NCI-H1105 treated with DMSO at 0.1 percent for 48 hours (cell line): ENCODE measurements at places on chromosomes 7 and 10.

DNA sequence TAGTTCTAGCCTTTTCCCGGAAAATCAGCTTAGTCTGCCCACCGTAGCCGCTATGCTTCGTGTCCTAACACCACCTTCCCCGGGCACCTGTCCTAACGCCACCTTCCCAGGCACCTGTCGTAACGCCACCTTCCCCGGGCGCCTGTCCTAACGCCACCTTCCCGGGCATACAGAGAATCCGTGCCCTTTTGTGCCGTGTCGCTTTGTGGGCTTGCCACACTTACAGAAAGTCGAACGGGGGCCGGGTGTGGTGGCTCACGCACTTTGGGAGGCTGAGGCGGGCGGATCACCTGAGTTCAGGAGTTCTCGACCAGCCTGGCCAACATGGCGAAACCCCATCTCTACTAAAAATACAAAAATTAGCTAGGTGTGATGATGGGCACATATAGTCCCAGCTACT lies 73.6 kb upstream of the DNAJB6 start:
- DNase-seq: no peak

DNA sequence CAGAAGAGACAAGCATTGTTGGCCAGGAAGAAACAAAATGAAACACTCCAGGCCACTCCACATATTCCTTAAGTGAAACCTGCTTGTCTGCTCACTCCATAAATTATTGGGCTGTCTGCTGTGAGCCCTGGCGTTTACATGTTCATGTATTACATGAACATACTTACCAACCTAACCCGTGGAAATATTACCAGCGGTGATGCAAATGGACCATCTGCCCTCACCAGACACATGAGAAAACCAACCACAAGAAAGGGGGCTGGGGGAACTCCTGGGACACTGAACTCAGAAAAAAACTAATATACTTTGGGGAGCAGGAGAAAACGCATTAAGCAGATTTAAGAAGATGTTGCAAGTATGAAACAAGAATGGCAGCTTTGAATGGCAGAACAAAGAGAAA lies 731.2 kb upstream of the IGFBP3 start:
- no peak for DNase-seq

DNA sequence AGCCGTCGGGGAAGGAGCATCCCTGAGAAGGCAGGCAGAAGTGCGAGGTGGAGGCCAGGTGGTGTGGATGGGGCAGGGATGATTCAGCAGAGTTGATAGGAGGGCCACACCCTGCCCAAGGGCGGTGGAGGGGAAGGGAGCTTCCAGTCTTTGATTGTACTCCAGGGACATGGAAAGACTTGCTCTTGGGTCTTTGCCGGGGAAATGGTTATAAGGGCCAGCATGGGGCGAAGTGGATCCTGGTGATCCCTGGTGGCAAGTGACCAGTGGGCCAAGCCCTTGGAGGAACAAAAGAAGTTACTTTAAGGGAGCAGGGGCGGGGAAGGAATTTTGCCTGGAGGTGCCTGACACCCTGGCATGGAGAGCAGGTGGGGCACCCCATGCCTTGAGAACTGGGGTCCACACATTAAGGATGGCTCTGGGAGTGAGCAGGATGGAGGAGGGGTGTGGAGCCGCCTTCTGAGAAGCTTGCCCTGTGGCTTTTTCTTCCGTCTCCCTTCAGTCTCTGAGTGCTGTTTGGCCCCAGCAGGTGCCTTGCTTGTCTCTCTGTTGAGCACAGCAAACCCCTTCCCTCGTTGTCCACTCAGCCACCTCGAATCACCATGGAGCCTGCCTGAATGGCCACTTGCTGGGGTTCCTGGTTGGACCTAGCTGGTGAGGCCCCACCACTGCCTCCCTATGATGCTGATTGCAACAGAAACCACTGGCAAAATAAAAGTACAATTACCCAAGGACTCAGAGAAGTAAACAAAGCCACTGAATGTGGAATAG lies 83.9 kb downstream of the RAMP3 start:
- no peak for DNase-seq

DNA sequence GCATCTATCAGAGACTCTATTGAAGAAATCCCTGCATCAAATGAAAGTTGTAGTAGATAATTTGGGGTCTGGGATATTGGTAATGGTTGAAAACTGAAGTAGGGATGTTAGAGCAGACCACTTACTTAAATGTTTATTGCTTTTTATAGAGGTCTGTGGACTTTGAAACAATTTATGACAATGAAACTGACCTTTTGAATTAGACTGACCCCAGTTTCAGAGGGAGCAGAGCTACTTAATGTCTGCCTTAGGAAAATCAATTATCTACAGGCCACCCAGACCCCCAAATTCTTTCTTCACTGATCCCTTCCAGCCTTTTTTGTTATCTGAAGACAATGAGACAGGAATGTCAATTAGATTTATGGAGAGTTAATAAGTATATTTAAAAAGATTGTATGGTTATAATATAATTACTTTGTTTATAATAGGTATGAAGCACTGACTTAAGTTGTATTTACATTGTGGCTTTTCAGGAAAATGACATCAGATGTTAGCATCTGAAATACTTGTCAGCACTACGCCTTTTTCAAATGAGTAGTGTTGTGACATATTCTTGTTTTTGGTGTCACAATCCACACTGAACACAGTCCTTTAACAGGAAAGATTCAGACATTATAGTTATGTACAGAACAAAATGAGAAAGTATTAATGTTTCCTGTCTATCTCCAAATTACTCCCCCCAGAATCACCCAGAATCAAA lies 13.9 kb downstream of the MGAM2 start:
- no peak for DNase-seq

- no peak for DNase-seq
Observed at GRCh38 chr7:25850216-25850615, 301.8 kb upstream of the NFE2L3 start.

DNA sequence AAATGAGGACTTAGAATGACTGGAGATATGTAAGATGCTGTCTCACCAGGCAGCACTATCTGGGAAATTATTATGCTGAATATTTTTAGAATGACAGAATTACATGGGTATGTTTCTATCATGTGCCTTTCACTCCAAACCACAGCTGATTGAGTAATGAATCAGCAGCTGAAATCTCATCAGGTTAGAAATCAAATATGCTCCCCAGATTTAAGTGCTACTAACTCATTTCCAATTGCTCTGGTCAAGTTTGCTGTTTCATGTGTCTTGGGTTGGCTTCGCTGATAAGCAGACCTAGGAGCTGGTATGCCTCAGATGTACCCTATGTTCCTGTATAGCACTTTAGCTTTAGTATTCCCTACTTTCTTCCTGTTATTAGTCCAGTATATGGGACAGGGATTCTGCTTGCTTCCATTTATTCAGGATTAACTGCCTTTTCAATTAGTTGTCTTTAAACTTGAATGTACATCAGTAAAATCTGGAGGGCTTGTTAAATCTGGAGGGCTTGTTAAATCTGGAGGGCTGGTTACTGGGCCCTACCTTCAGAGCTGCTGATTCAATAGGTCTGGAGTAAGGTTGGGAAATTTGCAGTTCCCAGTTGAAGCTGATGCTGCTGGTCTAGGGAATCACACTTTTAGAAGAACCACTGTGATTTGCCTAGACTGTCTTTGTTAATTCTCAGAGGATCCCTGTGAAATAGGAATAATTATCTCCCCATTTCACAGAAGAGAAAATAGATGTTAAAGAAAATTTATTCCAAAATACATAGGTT lies 172.9 kb downstream of the DKK1 start:
- DNase-seq: no peak

- DNase-seq: no peak
Observed at GRCh38 chr7:75055155-75055554, 18.4 kb downstream of the RCC1L start.

DNA sequence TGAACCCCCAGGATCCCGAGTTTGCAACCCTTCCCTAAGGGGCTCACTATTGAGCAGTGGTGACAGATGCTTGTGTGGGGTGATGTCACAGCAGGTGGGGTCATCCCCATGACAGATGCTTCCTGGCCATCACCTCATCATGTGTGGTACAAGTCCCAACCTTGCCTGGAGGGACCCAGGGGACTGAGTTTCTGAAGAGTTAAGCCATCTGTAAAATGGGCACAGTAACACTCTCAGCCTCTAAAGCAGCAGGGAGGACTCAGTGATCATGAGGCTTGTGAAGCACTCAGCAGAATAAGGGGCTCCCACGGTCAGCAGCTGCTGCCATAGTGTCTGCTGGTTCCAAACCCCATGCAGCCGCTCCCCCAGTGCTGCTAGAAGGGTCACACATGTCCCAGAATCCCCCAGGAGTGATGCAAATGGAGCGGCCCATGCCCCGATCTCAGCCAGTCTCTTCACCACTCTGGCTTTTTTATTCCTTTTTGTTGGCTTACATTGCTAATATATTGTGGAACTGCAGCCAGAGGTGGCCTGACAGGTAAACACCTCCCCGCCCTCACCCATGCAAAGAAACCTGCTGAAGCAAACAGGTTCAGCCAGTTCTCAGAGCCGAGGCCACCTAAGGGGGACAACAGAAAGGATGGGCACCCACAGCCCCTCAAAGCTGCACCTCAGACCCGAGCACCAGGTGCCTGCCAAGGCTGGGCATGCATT lies 102.1 kb upstream of the PDGFA start:
- DNase-seq: no peak

DNA sequence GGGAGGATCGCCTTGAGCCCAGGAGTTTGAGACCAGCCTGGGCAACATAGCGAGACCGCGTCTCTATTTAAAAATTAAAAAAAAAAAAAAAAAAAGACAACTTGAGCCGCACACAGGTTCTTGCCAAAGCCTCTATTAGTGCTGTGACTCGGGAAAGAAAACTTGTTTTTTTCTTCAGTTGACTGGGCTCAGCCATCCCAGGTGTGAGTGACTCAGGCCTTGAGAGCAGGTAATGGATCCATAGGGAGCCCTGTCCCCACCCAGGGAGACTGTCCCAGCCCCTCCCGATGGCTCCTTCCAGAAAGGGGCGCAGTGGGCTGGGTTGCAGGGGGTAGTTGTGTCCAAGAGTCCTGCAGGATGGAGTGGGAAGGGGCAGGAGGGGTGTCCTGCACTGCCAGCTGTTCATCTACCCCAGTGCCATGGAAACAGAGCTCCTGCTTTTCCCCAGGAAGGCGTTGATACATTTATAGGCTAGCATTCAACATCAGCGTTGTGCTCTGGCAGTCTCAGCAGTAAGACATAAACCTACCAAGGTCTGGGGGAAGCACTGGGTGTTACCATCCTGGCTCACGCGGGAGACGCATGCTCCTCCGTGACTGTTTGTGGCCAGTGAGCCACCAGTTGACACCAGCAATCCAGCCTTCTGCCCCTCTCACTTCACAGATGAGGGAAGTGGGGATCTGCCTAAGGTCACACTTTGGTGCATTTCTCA lies 126.6 kb downstream of the CUX1 start:
- DNase-seq: no peak

- peak; percentile 73 for DNase-seq
Observed at GRCh38 chr7:127347567-127348246, 44.8 kb downstream of the ZNF800 start.

DNA sequence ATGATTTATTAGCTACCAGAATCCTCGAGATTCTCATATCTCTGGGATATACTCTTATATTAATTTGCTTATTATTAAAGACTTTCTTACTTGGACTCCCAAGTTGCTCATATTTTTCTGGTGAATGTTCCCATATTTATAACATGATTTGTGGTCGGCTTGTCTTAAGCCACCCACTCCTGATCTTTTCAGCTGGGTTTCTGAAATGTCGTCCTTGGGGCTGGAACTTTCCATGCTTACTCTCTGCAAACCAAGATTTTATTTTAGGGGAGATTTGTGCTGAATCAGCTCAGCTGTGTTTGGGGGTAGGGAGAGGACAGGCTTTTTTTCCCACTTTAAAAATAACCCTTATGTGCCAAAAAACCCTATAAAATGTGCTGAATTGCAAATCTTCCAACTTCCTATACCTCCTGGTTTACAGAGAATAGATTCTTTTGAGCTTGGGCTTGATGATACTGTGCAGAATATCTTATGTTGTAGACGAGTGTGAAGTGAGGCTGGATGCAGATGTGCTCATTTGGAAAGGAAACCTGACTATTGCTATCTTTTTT lies 162.1 kb downstream of the SND1 start:
- no peak for DNase-seq

- DNase-seq: no peak
Observed at GRCh38 chr7:106720641-106721040, 59.7 kb upstream of the CCDC71L start.

DNA sequence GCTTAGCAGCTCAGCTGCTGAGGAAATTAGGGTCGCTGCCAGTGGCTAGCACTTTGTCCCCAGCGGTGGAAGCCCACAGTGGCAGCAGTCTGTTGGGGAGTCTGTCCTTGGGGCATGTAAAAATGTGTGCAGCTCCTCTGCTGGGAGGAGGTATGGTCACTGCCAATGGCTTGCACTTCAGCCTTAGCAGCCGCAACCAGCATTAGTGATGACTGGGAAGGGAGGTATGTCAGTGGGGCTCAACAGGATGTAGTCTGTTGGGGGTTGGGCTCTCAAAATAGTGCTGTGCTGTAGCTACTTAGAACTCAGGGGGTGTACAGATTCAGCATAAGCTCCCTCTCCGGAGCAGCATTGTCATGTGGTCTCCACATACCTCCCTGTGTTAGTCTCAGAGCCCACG lies 189.9 kb downstream of the ZEB1 start:
- no peak for DNase-seq

DNA sequence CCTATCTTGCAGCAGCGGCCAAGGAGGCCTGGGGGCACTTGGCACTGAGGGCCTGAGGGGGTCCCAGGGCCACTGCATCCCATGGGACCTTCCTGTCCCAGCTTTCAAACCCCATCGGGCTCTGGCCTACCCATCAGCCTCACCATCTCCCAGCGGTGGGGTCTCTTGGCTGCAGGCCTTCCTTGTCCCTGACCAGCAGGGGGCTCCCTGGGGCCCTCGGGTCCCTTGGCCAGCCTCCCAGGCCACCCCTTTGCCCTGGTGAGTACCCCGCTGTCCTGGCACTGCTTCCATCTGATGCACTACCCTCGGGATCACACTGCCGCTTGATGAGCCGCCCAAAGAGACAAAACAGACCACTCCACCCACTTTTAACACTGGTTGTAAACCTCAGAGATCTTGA lies 43.5 kb downstream of the YKT6 start:
- DNase-seq: no peak

GRCh38 chr10:1807196-1807595 lies 69.9 kb upstream of the ADARB2 start:
- no peak for DNase-seq

- no peak for DNase-seq
Observed at GRCh38 chr7:23135755-23136154, 30.2 kb downstream of the KLHL7 start.

- DNase-seq: peak; percentile 23
Observed at GRCh38 chr10:7168414-7168813, 242.4 kb downstream of the SFMBT2 start.

- DNase-seq: no peak
Observed at GRCh38 chr7:134211817-134212216, 84.7 kb downstream of the LRGUK start.
